Activated T-helper 1 cell treated with anti-CD3 and anti-CD28 coated beads, Interleukin-2, amount 50 U/mL, for 16 hours (primary cell): ENCODE measurements at places on chromosomes 4 and X.
A peak's percentile ranks its signal among the peaks of the same experiment; 100 is the strongest.

- no peak for DNase-seq
Observed at GRCh38 chr4:145830699-145831098, 107.9 kb downstream of the ZNF827 start.

- no peak for DNase-seq
Observed at GRCh38 chr4:80294206-80294605, 27.7 kb downstream of the FGF5 start.

- DNase-seq = no peak
Observed at GRCh38 chr4:56026596-56026995, 77.9 kb downstream of the CEP135 start.

DNA sequence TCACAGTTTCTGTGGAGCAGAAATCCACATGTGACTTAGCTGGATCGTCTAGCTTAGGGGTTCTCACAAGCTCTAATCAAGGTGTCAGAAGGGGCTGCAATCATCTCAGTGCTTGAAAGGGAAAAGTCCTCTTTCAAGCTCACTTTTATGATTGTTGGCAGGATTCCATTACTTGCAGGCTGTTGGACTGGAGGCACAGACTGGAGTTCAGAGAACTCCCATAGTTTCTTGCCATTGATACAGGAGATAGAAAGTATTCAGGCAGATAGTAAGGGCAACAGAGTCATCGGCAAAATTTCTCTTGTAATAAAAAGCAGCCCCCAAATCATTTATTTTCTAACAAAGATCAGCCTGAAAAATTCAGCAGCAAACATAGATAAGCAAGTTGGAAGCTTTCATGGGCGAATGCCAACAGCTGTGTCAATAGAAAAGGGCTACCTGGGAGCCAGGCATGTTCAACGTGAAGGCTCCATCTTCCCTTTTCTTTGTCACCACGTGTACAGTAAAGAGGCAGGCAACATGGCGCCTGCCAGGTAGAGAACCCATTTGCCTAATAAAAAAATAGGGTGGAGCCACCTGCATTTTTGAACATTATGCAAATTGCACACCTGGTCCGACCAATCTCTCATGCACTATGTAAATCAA lies 64.4 kb downstream of the CXCL13 start:
- no peak for DNase-seq

DNA sequence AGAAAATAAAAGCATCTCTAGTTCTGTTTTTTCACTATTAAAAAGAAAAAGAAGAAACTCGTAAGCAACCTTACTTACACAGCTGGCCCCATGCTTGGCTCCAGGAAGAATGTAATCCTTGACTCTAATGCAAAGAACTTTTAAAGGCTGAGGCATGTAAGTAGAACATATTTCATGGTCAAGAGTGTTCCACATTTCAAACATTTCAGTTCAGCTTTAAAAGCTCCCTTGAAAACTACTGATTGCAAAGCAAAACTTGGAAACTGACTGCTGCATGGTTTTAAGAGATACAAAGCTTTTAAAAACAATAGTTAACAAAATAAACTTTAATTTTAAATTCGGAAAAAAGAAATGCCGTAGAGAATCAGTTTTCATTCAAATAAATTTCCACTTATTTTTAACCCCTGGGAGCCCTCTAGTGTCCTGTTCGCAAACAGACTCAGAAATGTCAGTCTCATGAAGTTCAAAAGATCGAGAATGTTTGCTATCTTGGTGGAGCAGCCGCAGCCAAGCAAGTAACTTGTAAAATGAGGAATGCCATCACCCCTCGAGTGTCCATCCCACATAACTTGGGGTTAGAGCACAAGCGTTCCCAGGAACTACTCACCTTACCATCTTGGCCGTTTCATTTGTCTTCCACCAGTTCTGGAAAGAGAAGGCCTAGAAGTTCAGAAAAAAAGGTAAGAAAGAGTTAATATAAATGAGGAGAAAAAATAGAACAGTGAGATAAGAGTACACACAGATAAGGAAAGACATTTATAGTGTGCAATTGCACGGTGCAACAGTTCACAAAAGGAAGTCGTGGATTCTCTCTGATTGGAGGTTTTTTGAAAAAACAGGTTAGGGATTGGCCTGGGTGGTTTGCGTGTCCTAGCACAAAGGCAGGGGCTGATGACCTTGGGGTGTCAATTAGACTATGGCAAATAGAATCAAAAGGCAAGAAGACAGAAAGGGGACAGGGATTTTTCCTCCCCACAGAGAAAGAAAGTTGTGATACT lies at the start of gene GASK1B:
Gene GASK1B (minus strand): TSS at position 765 of the 998 bp plus-strand sequence. CDS start 1,650 bp downstream, outside the sequence.
- no peak for DNase-seq

- DNase-seq = no peak
Observed at GRCh38 chr4:94463771-94464170, 12.0 kb downstream of the PDLIM5 start.

DNA sequence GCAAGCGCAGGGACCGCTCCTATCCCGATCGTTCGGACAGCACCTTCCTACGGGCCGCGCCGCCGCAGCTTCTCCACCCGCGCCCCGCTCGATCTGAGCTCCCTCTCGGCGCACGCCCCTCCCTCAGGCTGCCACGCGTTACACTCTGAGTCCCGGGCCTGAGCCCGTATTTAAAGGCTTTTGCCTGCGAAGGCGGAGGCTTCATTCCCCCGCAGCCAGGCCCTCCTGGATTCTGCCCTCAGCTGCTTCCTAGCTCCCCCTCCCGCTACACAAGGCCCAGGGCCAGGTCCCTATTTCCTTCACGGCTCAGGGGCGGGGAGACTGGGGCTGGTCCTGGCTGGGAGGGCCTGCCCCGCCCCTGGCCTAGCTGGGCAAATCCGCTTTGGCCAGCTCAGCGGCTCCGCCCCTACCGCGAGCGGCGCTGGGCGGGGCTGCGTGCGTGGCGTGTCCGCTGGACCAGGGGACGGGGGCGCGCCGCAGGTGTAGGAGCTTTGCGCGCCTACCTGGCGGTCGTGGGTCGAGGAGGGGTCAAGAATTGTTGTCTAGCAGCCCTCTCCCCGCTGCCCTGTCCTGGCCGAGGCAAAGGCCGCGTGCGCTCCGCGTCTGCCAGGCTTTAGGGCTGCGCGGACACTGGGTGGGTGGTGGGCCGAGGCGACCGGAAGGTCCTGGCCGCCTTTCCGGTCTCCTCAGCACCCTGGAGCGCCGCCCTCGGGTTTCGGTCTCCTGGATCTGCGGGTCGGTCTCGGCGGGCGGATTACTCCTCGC lies at the start of gene UGDH:
Gene UGDH (minus strand): TSS at position 144 of the 765 bp plus-strand sequence. CDS start 5,927 bp downstream, outside the sequence.
- DNase-seq = peak; percentile 85

DNA sequence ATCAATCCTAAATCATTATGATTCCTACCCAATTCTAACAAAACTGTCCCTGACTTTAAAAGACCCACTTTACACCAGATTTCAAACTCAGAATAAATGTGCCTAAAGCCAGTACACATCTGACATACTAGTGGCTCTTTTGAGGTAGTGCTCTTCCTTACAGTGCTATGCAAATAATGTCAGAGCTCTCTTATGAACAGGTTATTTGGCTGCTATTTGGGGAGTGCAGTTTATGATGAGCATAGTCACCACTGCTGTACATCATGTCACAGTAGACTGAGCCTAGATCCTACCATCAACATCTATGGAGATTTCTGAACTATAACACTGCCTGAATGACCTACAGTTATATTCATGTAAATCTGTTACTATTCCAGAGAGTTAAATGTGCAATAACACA lies 50.4 kb upstream of the PAGE5 start:
- DNase-seq = no peak
